ENCODE measurements at places on chromosomes 1 and 21.

GRCh38 chr21:45578176-45578801, 36.0 kb upstream of the SLC19A1 start:
- DNase-seq: no peak

DNA sequence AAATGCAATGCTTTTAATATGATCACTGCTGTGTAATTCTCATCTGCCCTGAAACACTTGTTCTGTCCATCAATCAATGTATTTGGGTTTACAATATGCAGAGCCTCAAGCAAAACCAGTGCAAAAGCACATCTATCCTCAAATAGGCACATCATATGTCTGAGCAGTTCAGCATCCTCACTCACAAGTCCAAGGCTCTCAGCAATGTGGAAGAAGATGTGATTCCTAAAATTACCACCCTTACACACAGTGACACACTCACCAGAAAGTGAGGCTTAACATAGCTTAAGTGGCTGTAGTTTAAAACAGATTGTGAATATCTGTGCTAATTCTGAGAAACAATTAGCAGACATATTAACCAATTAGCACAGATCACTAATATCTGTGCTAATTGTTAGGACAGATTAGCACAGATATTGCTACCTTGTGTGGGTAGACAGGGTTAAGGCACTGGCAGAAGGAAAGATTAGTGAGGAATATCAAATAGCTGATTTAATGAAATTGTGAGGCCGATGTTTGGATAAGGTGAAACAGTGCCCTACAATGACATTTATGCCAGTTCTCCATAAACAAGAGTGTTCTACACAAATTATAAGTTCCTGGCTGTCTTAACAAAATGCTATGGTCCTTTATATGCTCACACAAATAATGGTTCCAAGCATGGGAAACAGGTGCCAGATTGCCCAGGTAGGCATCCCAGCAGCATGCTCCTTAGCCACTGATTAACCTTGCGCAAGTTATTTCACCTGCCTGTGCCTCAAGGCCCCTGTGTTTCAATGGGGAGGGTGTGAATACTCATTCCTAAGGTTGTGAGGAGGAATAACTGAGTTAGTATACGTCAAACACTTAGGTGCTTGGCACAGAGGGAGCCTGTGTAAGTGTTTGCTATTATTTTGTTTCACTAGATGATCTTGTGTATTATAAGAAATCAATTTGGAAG, 41.7 kb downstream of the MRPL39 start:
- DNase-seq: peak; percentile 39

- DNase-seq: no peak
These were observed 12.3 kb downstream of the FAM3B start for GRCh38 chr21:41328660-41329607.

- no peak for DNase-seq
These were observed 62.3 kb downstream of the CCDC185 start for GRCh38 chr1:223455470-223455869.

DNA sequence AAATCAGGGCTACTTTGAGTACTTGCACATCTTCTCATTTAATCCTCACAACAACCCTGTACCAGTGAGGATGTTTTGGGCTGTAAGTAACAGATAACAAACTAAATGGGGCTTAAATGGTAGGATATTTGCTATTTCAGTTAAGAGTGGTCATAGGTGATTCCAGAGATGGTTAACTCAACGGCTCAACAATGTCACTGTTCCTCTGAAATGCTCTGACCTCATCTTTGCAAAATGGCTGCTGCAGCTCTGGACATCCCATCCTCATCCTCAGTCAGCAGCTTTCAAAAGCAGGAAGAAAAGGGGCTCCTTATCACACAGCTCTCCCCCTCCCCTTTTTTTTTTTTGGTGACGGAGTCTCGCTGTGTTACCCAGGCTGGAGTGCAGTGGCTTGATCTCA, 1.5 kb downstream of the LDLRAD2 start:
- DNase-seq: no peak

DNA sequence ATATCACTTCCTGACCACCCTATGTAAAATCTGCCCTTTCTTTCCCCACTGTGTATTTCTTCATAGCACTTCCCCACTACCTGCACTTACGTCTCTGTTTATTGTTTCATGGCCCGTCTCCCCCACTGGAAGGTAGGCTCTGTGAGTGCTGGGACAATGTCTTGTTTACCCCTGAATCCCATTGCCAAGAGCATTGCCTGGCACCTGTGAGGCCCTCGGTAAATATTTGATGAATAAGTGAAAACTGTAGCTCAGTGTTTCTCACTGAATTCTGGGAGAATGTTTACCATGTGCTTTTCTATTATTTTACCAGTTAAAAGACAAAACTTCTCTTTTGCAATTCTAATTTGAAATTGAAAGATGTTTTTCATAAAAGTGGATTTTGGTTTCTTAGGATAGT, 11.8 kb downstream of the NFASC start:
- DNase-seq: no peak

GRCh38 chr1:2326524-2326923, 64.8 kb downstream of the MORN1 start:
- DNase-seq: no peak

DNA sequence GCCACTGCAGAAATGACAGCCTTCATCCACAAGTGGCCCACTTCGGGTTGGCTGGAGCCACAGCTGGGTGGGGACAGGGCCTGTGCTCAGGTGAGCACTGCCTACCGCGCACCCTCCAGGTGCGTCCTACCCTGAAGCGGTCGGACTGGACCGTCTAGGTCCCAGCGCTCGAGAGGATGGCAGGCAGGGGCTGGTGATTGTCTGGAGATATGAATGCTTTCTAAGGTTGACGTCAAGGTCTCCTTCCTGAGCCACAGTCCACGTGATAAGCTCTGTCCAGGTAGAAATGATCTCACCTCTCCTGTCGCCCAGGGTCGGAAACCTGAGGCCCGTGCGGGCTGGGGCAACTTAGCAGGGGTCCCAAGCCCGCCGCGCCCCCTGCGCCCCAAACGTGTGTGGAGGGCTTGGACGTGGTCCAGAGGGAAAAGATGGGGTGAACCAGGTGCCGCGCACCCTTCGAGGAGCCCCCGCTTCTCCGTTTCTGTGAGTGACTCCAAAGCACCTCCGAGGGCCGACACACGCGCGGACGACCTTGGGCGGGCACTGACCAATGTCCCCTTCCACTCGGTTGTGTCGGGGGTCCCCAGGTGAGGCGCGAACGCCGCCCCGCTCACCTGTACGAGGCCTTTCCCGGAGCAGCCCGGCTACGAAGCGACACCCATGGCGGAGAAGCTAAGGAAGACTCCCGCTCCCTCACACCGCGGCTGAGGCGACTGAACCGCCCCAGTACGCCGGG, 853 bp upstream of the DOP1B start:
- DNase-seq: no peak

DNA sequence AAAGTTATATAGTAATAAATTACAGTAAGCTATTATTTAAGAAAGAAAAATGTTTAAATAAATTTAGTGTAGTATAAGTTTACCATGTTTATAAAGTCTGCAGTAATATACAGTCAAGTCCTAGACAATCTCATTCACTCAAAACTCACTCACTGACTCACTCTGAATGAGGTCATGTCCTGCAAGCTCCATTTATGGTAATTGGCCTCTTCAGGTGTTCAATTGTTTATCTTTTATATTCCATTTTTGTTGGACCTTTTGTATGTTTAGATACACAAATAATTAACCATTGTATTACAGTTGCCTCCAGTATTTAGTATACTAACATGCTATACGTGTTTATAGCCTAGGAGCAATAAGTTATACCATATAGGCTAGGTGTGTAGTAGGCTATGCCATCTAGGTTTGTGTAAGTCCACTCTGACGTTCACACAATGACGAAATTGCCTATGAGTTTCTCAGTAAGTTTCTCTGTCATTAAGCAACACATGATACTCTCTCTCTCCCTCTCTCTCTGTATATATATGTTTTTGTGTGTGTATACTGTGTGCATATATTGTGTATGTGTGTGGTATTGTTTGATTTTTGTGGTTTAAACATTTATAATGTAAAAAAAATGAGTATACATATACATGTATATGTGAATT, 161.2 kb downstream of the NCAM2 start:
- DNase-seq: no peak

DNA sequence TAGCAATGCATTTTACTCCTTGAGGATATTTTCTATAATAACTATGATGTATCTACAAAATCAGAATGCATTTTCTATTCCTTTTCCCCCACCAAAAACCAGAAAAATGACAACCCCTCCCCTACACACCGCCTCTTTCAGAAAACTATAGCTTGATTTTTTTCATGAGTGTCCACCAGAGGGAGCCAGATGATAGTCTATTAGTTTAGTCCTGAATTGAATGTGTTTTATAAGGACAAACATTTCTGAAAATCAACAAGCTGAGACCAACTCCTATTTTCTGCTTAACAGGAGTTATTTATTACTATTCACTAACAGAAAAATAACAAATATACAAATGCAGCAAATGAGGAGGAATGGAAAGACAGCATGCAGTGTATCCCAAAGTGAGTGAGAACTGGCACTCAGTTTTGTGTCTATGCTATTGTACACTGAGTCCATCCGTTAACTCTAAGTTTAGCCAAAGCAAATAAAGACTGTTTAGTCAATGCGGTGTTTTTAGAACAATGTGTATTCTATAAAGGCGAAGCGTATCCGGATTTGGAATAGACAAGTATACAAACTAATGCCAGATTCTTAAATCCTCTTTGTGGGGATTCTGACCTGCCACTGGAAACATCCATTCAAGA, 182.6 kb downstream of the VAV3 start:
- peak; percentile 13 for DNase-seq

GRCh38 chr1:40183055-40183710, 22.0 kb downstream of the RLF start:
- DNase-seq: no peak

DNA sequence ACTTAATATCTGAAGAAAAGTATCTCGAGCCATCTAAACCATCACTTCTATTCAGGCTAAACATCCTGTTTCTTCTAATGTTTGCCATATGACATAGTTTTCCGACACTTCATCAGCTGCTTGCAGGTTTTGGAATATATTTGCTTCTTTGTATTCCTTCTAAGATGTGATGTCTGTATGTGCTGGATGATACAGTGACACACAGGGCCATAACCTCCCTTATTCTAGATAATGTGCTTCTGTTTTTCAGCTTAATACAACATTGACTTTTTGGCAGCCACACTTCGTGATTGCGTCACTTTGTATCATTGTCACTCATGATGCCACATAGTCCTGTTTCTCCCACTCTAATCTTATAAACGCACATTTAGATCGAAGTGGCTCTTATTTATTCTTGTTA, 156.3 kb downstream of the CRB1 start:
- no peak for DNase-seq

DNA sequence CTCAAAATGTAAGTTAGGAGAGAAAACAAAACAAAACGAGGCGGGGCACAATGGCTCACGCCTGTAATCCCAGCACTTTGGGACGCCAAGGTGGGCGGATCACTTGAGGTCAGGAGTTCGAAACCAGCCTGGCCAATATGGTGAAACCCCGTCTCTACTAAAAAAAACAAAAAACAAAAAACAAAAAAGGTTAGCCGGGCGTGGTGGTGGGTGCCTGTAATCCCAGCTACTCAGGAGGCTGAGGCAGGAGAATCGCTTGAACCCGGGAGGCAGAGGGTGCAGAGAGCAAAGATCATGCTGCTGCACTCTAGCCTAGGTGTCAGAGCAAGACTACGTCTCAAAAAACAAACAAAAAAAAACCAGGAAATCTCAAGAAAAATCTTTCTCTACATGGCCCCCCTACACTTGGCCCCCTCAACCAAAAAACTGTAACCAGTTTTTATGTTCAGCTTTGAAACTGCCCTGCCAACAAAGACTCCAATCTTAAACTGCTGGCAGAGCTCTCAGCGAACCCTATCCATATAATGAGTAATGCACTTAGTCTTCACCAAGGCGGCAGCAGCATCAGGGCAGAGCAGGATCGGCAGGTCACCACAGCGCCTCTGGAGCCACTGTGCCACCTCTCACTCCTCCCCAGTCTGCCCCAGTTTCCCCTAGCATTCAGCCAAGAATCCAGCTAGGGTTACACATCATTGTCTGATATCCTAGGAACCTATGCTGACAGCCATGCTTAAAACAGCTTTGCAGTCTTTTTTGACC, 71.7 kb downstream of the JAK1 start:
- no peak for DNase-seq

DNA sequence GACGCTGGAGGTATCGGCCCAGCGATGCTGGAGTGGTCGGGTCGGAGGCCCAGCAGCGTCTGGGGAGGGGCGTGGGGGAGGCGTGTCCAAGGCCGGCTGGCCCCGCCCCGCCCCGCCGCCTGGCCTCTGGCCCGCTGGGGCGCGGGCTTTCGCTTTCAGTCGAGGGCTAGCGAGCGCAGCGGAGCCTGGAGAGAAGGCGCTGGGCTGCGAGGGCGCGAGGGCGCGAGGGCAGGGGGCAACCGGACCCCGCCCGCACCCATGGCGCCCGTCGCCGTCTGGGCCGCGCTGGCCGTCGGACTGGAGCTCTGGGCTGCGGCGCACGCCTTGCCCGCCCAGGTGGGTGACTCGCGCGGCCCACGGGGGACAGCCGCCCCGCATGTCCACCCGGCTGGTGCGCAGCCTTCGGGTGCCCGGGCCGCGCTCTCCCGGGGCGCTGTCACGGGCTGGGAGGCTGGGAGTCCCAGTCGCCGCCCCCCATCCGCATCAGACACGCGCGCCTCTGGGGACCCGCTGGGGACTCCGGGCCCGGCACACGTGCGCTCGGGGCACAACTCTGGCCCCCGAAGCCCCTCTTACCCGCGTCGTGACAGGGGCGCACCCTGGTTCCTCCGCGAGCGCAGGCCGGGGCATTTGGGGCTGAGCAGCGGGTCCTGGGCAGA, at the start of gene TNFRSF1B:
TSS of gene TNFRSF1B (plus strand) at position 158 of the 659 bp plus-strand sequence. CDS start at position 259, 101 bp downstream.
- peak; percentile 49 for DNase-seq

DNA sequence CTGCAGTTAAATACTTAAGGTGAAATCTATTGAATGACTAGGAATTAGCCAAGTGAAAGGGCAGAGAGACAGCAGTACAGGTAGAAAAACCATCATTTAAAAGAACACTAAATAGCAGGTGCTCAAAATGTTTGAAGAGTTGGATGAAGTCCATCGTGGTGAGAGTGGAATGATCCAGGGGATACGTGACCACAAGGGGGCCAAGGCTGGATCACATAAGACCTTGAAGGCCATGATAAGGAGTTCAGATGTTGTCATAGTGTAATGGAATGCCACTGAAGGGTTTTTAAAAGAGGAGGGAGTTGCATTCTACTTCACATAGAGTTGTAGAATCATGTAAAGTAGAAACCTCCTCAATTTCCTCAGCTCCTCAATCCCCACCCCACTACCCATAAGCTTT, 34.8 kb upstream of the HOOK1 start:
- no peak for DNase-seq

GRCh38 chr1:234978397-234979295, 150.0 kb downstream of the TOMM20 start:
- no peak for DNase-seq

- DNase-seq: no peak
These were observed 95.8 kb downstream of the KCNN3 start for GRCh38 chr1:154774175-154774855.

All from stimulated activated CD4-positive, alpha-beta T cell treated with anti-CD3 and anti-CD28 coated beads, TNF-alpha, amount 100 ng/mL, for 1 hour (primary cell).